NCI-H1930 (cell line): ENCODE measurements at places on chromosomes 1 and 21.

DNA sequence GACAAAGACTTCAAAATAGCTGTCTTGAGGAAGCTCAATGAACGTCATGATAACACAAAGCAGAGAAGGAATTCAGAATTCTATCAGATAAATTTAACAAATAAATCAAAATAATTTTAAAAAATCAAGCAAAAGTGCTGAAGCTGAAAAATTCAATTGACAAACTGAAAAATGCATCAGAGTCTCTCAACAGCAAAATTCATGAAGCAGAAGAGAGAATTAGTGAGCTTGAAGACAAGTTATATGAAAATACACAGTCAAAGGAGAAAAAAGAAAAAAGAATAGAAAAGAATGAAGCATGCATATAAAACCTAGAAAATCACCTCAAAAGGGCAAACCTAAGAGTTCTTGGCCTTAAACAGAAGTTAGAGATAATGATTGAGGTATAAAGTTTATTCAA is 21.0 kb upstream of the UHMK1 start:
- no peak for DNase-seq

- DNase-seq, result peak; percentile 71
Observed at GRCh38 chr1:203504400-203505250, 10.7 kb downstream of the OPTC start.

- no peak for DNase-seq
Observed at GRCh38 chr1:176539018-176539417, 76.0 kb downstream of the PAPPA2 start.

DNA sequence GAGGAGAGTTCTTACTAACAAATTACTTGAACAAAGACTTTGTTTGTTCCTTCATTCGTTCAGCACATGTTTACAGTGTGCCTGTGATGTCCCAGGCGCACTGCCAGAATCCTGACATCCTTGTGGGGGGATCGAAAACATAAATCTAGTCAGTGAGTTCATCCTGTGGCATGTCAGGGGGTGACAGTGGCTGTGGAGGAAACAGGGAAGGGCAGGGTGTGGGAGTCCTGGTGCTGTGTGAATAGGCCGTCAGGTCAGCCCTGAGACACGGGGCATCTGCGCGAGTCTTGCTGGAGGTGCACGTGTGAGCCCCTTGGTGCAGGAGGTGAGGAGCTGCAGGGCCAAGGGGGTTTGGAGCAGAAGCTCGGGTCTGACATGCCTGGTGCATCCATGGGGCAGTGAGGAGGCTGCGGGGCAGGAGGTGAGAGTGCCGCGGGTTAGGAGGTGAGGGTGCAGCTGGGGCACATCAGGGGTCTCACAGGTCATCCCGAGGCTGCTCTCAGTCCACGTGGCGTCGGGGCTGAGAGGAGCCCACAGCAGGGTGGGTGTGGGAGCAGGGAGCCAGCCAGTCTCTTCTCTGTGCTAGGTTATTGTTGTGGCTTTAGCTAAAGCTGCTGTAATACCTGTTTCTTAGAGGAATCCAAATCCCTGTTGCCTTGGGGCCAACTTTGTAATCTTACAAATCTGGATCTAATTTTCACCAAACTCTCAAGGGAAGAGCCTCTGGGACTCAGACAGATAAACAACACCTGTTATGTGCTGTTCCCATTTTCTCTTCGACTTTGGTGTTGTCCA is 93.4 kb downstream of the PCBP3 start:
- DNase-seq, result no peak

DNA sequence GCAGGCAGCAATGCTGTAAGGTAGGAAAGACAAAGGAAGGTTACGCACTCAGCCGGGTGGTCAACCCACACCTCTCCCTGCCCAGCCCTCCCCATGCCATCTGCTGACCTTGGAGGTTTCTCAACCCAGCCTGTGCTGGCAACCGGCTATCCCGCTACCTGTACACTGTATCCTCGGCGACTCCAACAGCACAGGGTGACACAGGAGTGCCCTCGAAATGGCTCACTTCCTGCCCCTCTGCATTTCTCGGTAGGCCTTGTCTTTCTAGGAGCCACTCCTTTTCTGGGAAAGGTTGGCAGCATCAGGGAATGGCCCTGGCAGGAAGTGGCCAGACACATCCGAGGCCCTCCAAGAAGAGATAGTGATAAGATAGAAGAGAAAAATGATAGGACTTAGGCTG is 124.0 kb downstream of the PROX1 start:
- no peak for DNase-seq
